ENCODE measurements at places on chromosomes 5 and 9.

GRCh38 chr9:97860451-97861147, 7.6 kb downstream of the FOXE1 start:
- no peak for DNase-seq

DNA sequence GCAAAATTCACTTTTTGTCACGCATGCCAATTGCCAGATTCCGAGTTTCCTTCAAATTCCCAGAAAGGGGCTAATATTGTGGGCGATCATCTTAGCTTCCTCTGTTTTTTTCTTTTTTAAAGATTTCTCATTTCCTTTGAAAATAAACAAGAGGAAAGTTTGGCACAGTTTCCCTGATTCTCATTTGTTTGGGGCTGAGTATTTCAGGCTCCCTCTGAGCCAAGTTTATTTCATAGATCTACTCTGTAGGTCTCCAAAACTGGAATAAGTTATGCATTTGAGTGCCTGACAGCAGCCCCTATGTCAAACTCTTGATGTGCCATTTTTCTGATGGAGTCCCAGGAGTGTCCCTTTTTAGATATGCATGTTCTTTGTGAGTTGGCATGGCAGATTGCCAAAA, 1297.2 kb upstream of the WWC1 start:
- DNase-seq, result no peak

GRCh38 chr5:72723581-72723980, 92.9 kb upstream of the TNPO1 start:
- no peak for DNase-seq

DNA sequence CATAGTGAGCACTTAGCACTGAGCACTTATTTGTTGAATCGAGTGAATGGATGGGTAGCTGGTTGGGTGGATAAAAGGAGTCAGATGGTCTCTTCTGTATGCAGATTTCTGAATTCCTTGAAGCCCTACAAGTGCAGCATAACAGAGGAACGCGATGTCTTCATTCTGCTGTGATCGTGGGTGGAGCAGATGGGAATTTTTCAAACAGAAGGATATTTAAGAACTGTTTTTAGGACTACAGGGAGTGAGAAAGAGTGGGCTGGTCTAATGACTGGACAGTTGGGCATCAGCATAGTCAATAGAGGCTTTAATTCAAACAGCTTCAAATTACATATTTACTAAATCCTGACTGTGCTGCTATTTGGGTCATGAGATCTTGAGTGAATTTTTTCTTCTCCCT, 253.2 kb downstream of the CEMIP2 start:
- no peak for DNase-seq

DNA sequence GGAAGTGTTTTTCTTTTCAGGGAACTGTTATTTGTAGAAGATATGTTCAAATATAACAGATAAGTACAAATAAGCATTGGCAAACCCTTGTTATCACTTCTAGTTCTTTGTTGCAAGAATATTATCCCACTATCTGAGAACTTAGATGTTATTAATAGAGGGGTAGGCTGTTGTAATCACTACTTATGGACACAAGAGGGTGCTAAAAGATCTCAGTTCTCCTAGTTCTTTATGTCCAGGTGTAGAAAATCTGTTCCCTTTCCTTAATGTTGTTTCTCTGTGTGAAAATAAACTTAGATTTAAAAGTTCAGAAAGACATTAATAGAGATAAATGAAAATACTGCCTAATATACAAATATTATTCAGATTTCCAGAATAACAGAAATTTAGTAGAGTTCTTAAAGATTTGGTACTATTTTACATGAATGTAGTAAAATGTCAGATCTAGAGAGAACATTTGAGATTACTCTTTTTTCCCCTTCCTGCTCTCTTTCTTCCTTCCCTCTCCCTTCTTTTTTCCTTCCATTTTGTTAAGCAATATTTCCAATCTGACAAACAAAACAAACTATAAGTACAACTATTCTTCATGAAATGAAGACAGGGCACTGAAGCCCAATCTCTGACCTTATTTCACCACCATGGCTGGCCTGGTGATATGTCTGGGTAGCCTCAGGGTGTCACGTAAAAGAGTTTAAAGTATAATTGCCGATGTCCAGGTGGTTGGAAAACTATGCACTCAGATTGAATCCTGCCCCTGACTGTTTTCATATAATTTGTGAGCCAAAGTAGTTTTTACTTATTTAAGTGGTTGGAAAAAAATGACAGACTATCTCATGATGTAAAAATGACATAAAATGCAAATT, 43.6 kb upstream of the C5orf46 start:
- DNase-seq, result no peak

GRCh38 chr5:96149021-96149420, 187.4 kb upstream of the ELL2 start:
- no peak for DNase-seq

DNA sequence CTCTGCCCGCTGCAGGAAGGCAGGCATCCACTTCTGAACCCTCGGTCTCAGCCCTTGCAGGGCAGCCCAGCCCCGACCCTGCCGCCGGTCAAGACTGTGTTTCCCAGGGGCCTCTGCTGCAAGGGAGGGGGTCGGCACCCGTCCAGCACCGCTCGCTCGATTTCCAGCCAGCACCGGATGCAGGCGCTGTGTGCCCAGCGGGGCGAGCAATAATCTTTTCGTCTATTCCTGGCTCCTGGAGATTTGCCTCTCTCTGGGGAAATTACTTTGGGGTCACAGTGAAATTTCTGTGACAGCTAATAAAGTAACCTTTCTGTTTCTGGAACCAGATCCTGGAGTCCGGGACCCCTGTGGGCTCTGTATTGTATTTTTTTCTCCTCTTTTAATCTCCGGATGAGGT, 155.3 kb downstream of the COL23A1 start:
- DNase-seq, result no peak

All from CD4-positive, alpha-beta T cell treated with Interferon gamma for 1 hour (primary cell).